ENCODE measurements at places on chromosomes 4 and X.

- DNase-seq, result no peak
Observed at GRCh38 chr4:90958256-90958895, 831.2 kb downstream of the CCSER1 start.

DNA sequence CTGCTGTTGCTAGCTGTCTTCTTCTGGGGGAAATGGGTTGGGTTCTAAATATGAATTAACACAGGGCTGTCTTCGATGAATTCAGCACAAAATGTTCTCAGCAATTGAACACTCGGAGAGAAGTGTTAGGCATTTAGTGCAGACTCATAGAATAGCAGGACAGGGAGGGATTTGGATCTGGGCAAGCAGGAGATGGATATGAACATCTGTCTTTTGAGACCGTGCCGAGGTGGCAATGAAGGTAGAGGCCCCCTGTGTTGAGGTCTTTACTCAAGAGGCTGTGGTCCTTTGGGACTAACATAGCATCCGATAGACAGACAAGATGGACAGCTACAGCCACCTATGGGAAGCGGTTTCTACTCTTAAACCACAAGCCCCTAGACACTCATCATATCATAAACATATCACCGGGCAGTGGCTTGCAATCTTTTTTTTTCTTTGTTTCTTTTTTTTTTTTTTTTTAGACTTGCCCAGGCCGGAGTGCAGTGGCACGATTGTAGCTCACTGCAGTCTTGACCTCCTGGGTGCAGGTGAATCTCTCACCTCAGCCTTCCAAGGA is 6.7 kb downstream of the CD99 start:
- no peak for DNase-seq

GRCh38 chr4:36285784-36286480 is 4.5 kb downstream of the DTHD1 start:
- no peak for DNase-seq

GRCh38 chr4:76584241-76585152 is 149.5 kb downstream of the SHROOM3 start:
- DNase-seq, result no peak

Measured in stimulated activated CD4-positive, alpha-beta T cell treated with anti-CD3 and anti-CD28 coated beads, Interleukin-1b, Interleukin-23, amount 100 ng/mL, for 1 hour (primary cell).